Liver (tissue), 10 donors: ENCODE measurements at places on chromosomes 5 and 9. TPM values are rescaled to one million over a fixed set of nuclear protein-coding genes. Genes with fewer than 3 reads are reported as not detected.

The DHFR gene
- total RNA-seq: 57.7 TPM

The C6 gene
- 125 TPM for total RNA-seq

The PRDM9 gene
- not detected for total RNA-seq

The F2RL2 gene
- 1.0 TPM for total RNA-seq

The CEL gene
- total RNA-seq: 0.09 TPM

The PTGES2 gene
- 22.8 TPM for total RNA-seq

The ZNF658 gene
- total RNA-seq: 2.9 TPM

The FREM1 gene
- total RNA-seq: 1.4 TPM

The F2RL1 gene
- 3.1 TPM for total RNA-seq

DNA sequence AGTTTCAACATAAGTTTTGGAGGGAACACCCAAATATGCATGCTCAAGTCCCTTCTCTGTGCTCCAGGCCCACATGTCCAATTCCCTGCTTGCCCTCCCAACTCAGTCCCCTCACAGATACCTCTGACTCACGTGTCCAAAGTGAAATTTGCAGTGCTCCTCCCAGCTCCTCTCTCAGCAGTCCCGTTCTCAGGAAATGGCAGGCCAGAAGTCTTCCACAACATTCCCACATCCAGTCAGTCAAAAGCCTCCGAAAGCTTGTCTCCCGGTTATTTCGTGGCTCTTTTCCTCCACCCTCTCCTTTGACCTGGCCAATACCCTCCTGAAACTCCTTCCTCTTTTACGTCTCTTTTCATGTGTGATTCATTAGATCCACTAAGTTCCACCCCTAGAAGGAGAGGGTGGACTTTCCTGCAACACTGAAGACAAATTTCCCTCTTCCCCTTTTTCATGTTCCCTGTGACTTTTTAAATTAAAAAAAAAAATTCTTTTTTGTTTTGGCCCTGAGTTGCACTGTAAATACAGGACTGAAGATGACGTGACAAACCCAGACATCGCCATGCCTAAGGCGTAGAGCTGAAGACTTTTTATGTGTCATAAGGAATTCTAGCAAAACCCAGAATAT lies 12.8 kb upstream of the MGAT1 start:
- no peak for DNase-seq

DNA sequence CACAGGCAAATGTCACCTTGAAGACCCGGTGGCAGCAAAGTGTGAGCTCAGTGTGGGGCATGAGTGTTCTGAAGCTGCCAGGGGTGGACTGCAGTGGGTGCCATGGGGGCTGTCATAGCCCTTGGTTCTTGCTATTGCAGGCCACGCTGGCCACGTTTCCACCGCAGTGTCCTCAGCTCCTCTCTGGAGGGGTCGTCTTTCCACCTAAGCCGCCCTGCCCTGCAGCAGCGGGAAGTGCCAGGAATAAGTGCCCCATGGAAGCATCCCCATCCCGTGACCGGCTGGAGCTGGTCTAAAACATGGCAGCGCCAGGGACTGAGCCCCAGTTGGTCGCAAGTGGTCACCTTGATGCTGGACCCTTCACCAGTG lies 6.9 kb downstream of the OBP2B start:
- DNase-seq: no peak

- DNase-seq: no peak
Observed at GRCh38 chr5:5454391-5454790, 31.9 kb downstream of the ICE1 start.

DNA sequence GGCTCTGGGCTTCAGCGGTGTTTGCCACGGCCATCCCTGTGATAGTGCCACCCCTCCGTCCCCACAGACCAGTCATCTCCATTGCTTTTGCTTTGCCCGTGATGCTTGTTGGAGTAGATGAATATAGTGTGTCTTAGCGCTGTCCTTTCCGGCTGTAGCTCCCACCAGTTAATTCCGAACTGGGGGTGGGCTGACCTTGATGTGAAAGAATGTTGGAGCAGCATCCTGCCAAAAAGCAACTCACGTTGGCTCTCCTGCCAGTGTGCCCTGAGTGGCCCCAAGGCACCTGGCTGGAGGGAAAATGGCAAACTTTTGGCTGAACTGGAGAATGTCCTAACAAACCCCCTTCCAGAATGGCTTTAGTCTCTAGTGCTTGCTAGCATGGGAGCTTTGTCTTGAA lies 20.0 kb downstream of the CLTA start:
- no peak for DNase-seq

DNA sequence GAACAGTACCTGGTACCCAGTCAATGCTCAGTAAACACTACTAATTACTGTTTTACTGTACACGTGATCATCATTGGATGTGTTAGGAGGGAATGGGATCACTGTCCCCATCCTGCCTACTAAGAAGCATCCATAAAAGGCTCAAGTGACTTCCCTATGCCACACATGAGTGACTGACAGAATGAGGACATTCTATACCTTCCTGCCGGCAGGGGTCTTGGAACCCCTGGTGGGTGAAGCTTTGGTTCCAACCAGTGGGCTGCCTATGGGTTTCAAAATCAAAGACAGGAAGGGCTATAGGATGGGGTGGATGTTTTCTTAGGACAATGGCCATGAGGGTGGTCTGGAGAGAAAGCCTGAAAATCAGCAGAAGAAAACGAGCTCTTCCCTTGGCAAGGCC lies 209.6 kb upstream of the PANK3 start:
- no peak for DNase-seq

DNA sequence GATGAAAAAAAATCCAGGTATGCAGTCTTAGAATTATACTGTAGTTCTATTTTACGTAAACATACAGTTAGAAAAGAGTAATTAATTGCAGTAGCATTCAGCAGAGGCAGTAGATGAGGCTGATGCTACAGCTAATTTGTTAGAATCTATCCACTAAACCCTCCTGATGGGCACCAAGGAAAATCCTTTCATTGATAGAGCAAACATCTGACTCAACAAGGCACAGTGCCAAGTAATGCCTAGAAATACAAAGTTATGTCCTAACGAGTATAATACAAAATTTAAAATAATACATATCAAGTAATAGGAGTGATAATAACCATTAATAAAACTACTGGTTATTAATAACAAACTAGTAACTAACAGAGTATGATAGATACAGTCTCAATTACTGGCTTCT lies 9.0 kb downstream of the MOCS2 start:
- no peak for DNase-seq

DNA sequence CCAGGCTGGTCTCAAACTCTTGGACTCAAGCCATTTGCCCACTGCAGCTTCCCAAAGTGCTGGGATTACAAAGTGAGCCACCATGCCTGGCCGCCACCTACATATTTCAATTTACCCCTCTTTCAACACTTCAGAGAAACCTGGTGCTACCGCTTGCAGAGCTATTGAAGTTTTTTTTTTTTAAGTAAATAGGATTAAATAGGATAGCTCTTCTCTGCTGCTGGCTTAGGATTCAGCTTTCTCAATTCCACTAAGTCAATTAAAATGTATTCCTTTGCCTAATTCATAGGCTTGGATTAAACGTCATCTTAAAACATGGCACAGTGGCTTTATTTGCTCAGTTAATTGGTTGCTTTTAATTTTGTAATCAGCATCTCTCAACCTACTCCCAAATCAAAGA lies 41.0 kb downstream of the KIAA1191 start:
- DNase-seq: no peak

DNA sequence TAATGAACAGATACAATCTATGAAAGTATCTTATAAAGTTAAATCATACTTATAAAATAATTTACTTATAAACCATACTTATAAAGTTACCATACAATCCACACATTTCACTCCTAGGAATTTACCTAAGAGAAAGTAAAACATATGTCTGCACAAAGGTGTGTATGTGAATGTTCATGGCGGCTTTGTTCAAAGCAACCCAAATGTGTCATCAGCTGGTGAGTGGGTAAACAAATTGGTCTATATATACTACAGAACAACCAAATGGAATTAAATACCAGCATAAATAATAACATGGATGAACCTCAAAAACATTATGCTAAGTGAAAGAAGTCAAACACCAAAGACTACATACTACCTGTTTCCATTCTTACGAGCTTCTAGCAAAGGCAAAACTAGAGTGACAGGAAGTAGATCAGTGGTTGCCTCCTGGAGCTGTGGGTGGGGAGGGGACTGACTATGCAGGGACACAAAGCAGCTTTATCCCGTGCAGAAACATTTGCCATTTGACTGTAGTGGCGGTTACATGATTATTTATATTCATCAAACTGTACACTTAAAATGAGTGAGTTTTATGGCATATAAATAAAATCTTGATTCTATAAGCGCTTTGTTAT lies 10.6 kb downstream of the TRAF1 start:
- no peak for DNase-seq

DNA sequence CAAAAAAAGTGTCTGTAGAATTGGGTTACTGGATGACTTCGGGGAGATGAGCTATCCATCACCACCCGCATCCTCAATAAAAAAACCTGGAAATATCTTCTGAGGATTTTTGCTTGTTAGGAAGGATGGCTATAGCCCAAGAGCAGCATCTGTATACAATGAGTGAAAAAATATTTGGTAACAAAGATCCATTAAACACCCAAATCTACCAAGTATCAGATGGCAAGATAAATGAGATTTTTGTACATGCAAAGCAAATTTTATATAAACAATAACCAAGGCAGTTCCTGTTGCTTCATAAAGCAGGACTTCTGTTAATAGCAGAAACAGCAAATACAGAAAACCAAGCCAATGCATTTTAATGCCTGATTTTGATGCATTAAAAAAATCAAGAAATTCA lies 166.6 kb downstream of the SLC28A3 start:
- DNase-seq: no peak

GRCh38 chr5:168348084-168348414 lies 56.6 kb downstream of the WWC1 start:
- DNase-seq: no peak

DNA sequence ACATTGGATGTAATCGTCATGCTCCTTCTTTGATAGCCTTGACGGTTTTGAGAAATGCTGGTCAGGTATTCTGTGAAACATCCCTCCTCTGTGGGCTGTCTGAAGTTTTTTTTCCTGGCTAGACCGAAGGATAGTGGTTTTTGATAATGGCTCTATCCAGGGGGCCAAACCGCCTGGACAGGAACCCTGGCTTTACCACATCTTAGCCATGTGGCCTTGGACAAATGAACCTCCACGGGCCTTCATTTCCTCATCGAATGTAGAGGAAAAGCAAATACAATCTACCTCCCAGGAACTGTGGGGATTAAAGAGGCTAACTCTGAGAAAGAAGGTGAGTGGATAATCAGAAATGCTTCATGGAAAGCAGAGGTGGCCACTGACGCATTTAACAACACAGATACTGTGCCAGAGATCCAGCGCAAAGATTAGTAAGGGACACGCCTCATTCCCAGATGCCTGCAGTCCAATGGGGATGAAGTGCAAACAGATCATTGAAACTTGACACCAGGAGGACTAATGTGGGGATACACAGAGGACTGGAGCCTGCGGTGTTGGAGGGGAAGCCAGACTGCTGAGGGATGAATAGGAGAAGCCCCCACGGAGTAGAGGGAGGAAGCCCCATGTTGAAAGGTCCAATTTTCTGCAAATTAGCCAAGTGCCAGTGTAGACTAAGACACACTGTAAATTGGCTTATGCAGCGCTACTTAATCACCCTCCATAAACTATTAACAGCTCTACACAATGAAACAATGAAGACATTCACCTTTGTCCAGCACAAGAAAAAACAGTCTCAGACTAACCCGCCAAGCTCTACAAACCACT lies 41.6 kb downstream of the MYO10 start:
- no peak for DNase-seq

DNA sequence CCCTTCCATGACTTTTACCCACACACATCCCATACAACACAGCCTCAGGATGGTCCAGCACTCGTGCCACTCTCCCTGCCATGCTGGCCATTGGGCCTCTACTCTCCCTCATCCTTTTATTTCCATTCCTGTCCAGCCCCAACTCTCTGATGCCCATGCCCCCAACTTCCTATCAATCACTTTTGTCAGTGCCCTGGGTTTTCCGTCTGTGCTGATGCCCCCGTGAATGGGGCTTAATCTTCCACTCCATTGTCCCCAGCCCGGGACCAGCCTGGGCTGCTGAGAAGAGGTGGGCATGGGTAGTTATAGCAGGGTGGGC lies 12.6 kb upstream of the ACSL6 start:
- DNase-seq: no peak

GRCh38 chr5:31133488-31133887 lies 60.0 kb upstream of the CDH6 start:
- DNase-seq: no peak

- DNase-seq: no peak
Observed at GRCh38 chr5:104189909-104190308, 627.3 kb upstream of the NUDT12 start.

GRCh38 chr5:34695275-34696027 lies 39.3 kb downstream of the RAI14 start:
- no peak for DNase-seq
